ENCODE measurements at places on chromosomes 2 and 18. TPM values are rescaled to one million over a fixed set of nuclear protein-coding genes. Genes with fewer than 3 reads are reported as not detected.

The MERTK gene
- total RNA-seq = 47.1 TPM

The SAG gene
- not detected for total RNA-seq

The ATP8B1 gene
- 68.7 TPM for total RNA-seq

The AQP12B gene
- not detected for total RNA-seq

The RGPD6 gene
- total RNA-seq = 127 TPM

The NPPC gene
- not detected for total RNA-seq

The HOXD11 gene
- not detected for total RNA-seq

The DSG4 gene
- not detected for total RNA-seq

The PLCL1 gene
- 25.6 TPM for total RNA-seq
